ENCODE measurements at places on chromosomes 6 and 20.

DNA sequence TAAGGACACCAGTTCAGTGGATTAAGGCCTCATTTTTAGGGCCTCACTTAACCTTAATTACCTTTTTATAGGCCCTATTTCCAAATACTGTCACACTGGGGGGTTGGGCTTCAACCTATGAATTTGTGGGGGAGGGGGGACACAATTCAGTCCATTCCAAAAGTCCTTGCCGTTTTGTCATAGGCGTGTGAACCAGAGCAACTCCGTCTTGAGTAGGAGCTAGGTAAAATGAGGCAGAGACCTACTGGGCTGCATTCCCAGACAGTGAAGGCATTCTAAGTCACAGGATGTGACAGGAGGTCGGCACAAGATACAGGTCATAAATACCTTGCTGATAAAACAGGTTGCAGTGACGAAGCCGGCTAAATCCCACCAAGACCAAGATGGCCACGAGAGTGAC is 113.5 kb upstream of the SNX9 start:
- DNase-seq: no peak

- DNase-seq: peak; percentile 58
Measured at GRCh38 chr6:109713097-109713496, 22.0 kb downstream of the FIG4 start.

- DNase-seq: no peak
Measured at GRCh38 chr6:34247481-34248197, 1.2 kb downstream of the SMIM29 start.

GRCh38 chr6:109081516-109082187 is 13.0 kb downstream of the SESN1 start:
- DNase-seq: no peak

- no peak for DNase-seq
Measured at GRCh38 chr20:15005300-15005986, 668.0 kb upstream of the FLRT3 start.
